ENCODE measurements at places on chromosomes 16 and 17. TPM values are rescaled to one million over a fixed set of nuclear protein-coding genes. Genes with fewer than 3 reads are reported as not detected.

Gene C1QTNF8
- total RNA-seq: not detected

Gene CLDN9
- not detected for total RNA-seq

Gene HAS3
- total RNA-seq: 0.25 TPM

Gene ABCC12
- not detected for total RNA-seq

Gene CEP20
- total RNA-seq: 44.1 TPM

Gene CCL17
- not detected for total RNA-seq

Gene ZNF750
- not detected for total RNA-seq

Gene CACNG1
- total RNA-seq: not detected

Gene TLCD2
- 1.3 TPM for total RNA-seq

Gene FGF11
- total RNA-seq: 4.0 TPM

Gene RTN4RL1
- 0.61 TPM for total RNA-seq

Gene GPRC5C
- not detected for total RNA-seq

Gene MRPL38
- 43.6 TPM for total RNA-seq

Gene PRAC1
- not detected for total RNA-seq

Gene PRR35
- not detected for total RNA-seq

Gene ZP2
- not detected for total RNA-seq

Gene NKD1
- total RNA-seq: 0.02 TPM

Gene SCN4A
- total RNA-seq: 12.4 TPM

Gene CRISPLD2
- total RNA-seq: 0.48 TPM

Gene GRIN2A
- total RNA-seq: not detected

Measured in SJCRH30 (cell line).